ENCODE measurements at places on chromosomes 7 and 10.

DNA sequence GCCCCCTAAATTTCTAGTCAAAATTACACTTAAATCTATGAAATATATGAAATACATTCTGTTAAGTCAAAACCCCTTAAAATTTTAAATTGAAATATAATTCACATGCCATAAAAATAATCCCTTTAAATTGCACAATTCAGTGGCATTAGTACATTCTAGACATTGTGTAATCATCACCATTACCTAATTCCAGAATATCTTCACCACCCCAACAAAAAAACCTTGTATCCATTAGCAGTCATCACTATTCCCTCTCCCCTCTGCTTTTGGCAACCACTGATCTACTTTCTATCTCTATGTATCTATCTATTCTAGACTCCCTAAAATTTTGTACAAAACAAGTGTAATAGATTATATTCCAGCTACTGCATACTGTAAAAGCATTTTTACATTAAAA is 261.2 kb downstream of the GLI3 start:
- DNase-seq, result no peak

DNA sequence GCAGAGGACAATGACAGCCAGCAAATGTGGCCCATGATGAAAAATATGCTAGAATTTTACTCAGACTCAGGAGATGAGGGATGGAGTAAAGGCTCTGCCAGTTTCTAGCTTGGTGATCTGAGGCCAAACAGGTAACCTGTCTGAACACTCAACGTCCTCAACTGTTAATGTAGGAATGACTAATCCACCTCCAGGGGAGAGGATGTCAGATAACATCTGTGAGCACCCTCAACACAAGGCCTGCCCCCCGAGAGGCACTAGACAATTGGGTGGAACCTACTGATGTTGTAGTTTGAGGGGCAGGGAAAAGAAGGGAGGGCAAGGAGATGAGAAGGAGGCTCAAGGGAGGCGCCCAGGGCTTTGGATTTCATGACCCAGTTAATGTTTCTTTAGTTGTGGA is 445.1 kb downstream of the PLXNA4 start:
- no peak for DNase-seq

- no peak for DNase-seq
Observed at GRCh38 chr10:32931593-32931992, 26.4 kb downstream of the ITGB1 start.

- DNase-seq, result no peak
Observed at GRCh38 chr10:71963351-71964097, 671 bp upstream of the CHST3 start.

GRCh38 chr7:112892263-112892662 is 102.1 kb upstream of the TMEM168 start:
- no peak for DNase-seq

- no peak for DNase-seq
Observed at GRCh38 chr7:142231716-142232115, 26.1 kb downstream of the PRSS58 start.

DNA sequence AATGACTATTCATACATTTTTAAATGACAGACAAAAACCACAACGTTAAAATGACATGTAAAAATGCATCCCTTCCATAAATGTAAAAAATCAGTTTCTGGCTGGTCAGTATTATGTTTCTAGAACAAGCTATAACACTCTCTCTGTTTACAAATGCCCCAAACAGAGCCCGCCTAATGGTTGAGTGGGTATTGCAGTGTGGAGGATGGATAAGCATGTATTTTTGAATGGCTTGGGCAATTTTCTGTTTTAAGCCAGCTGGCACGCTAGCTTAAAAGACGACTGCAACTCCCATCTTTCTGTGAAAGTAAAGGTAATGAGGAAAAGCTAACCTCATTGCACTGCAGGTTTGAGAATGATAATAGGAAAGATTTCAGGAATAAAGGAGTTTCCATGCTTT is 430.7 kb downstream of the PARD3 start:
- DNase-seq, result no peak

DNA sequence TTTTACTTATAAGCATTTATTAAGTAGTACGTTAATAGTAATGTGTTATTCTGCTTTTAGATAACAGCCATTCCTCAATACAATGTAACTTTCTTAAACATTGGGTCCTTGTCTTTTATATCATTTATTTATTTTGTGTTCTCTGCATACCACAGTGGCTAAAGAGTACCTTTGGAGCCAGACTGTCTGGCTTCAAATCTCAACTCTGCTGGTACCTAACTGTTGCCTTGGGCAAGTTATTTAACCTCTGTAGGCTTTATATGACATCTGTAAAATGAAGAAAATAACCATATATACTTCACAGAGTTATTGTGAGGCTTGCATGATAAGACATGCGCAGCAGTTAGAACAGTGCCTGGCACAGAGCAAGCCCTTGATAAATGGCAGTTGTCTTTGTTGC is 397.6 kb downstream of the MDFIC start:
- no peak for DNase-seq

GRCh38 chr10:31816318-31816717 is 112.3 kb downstream of the ARHGAP12 start:
- no peak for DNase-seq

DNA sequence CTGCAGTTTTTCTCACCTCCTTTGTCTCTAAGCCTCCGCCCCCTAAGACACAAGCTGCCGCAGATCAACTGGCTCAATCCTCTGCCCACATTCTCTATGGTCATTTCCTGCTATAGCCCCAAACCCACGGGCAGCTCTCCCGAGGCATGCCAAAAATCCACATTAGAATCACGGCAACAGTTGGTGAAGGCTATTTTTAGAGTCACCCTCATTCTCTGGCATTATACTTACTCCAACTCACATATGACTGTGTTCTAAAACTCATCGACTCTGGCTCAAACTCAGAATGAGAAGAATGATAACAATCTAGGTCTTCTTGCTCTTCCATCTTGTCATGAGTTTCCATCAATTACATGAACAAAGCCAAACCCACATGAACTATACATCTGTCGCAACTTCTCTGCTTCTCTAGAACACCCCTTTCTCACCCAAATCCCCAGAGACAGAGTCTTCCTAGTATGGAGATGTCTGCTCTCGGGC is 10.9 kb upstream of the KIAA1549 start:
- no peak for DNase-seq

GRCh38 chr10:124647421-124648130 is 96.6 kb downstream of the FAM53B start:
- DNase-seq, result no peak

GRCh38 chr10:129545261-129545660 is 78.2 kb downstream of the MGMT start:
- no peak for DNase-seq

DNA sequence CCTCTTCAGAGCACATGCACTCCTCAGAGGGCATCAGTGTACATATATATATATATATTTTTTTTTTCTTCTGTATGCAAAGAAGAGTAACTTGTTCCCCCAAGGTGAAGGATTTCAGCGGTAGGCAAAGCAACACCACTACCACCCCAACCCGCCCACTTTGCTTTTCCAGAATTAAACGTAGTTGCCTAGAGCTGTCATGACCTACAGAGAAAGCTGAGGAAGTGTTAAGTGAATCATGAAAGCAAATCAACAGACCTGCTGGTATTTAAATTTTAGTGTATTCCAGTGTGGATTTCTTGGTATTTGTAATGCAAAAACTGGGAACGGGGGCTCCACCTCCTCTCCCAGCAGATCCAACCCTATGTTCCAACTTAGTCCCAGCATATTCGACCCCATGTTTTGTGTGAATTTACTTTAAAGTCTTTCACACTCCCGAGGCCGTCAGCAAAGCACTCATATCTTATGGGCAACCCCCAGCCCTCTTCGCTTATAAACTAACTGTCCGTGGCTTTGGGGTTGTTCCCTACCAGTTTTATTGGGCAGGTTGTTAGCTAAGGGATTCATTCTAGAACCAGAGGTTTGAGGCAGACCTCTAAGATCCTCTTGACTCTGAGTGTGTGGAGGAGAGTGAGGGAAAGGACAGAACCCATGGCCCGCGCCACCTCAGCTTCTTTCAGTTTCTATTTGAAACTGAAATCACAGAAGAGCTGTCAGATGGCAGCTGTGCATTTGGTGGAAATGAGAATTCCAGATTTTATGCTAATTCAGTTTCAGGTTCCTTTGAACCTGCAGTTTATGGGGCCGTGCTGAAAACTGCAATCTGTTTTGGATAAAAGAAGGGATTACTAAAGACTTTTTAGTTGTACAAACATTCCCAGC is 450.2 kb upstream of the GALNT17 start:
- DNase-seq, result no peak

DNA sequence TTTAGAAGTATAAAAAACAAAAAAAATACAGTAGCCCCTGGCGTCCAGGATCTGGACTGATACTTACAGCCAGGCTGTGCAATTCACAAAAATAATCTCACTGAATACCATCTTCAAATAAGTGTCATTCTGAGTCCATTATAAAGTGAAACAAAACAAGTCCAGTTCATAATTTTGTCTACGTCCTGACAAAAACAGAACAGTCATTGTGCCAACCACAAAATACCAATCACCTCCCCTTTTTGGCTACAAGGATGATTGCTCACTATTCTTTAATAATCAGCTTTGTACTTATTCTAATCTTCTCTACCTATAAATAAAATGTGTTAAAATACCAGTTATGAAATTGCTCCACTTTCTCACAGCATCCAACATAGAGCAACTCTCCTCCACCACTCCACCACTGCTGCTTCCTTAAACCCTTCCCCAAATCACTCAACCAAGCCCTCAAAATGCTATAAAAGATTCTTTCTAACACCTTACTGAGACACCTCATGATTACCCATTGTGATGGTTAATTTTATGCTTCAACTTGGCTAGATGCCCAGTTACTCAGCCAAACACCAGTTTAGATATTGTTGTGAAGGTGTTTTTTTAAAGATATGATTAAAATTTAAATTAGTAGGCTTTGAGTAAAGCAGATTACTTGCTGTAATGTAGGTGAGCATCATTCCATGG is 479.8 kb upstream of the SEMA3A start:
- DNase-seq, result no peak

DNA sequence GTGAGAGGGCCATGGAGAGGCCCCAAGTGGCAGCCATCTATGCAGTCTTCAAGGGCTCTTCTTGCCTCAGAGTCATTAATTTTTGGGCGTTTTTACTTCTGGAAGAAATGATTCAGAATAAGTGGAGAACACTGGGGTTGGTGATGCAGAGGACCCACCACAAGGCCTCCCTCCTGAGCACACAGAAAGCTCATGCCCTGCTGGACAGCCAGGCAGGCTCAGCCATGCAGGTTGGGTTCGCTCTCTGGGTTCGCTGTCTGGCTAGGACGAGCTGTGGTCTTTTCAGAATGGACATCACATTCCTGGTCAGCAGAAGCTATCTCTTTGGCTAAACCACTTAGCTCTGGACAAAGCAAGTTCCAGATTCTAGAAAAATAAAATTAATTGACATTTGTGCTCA is 480.8 kb downstream of the RPS24 start:
- no peak for DNase-seq

GRCh38 chr10:133441780-133442179 is 12.0 kb upstream of the SCART1 start:
- no peak for DNase-seq

GRCh38 chr7:953547-954327 is 743 bp downstream of the ADAP1 start:
- no peak for DNase-seq

DNA sequence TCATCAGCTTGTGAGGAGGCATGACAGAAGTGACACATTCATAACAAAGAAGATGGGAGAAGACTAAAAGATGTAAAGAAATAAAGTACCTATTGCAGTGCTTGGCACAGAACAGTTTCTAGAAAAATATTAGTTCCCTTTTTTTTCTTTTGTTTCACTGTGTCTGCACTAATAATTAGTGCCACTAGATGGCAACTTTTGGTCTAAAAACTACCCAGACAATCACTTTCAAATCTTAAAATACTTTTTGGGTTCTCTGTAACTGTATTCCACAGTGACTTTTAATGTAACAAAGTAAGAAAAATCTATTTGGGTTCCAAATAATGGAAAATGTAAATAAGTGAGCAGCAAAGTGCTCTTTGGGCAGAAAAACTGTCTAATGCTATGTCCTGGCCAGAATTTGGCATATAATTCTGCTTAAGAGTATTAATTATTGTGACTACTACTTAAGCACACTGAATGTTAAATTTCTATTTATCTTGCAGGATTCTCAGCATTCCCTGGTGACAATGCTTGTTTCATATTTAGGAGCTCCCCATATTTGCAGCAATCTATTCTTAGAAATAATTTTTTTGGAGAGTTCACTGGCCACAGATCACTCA is 134.8 kb upstream of the KIF5B start:
- DNase-seq, result no peak

DNA sequence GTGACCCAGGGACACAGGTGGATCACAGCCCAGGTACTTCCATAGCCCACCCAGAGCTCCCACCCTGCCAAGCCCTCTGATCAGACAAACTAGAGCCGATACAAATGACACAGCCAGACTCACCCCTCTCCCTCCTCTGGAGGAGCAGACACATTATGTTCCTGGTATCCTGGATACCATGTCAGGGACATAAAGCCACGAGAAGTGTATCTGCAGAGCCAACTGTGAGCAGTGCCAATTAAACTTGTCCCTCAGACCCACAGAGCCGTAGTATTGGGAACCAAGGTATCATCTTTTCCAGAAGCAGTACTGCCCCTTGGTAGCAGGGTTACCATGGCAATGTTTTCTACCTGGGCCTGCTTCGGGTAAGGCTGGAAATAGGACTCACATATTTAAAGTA is 47.3 kb upstream of the CPXM2 start:
- DNase-seq, result no peak

- DNase-seq, result no peak
Observed at GRCh38 chr10:1544929-1545328, 192.4 kb downstream of the ADARB2 start.

GRCh38 chr7:154409703-154410311 is 357.6 kb downstream of the DPP6 start:
- DNase-seq, result no peak

DNA sequence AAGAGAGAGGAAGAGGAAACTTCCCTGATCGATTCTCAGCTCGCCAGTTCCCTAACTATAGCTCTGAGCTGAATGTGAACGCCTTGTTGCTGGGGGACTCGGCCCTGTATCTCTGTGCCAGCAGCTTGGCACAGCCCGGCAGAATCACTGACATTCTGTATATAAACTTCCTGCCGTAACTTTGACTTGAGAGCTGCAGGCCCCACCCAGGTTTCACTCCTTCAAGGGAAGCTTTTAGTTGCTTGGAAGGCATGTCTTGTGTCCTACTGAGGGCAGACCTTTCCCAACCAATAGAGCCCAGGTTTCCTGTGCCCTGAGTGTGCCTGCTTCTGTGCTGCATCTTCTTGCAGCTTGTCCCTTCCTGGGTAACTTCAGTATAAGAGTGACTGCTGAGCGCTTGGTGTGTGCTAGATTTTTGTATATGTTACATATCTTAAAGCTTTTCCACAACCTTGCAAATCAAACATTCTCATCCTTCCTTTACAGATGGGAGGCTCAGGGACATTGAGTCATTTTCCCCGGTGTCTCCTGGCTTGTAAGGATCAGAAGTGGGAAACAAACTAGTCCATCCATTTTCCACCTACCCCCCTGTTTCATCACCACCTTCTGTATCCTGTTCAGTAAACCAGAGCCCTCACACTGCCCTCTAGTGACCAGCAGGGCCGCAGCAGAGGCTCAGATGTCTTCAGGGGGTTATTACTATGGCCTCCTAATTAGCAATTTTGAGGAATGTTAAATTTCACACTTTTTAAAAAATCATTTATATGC is 225.2 kb upstream of the PRSS58 start:
- no peak for DNase-seq

GRCh38 chr7:91310830-91311460 is 46.7 kb downstream of the FZD1 start:
- peak; percentile 12 for DNase-seq

GRCh38 chr7:91240376-91240941 is 23.8 kb upstream of the FZD1 start:
- DNase-seq, result no peak
